ENCODE measurements at places on chromosomes 2 and 18.

GRCh38 chr2:106963156-106963555 lies 77.2 kb upstream of the ST6GAL2 start:
- DNase-seq = peak; percentile 18

DNA sequence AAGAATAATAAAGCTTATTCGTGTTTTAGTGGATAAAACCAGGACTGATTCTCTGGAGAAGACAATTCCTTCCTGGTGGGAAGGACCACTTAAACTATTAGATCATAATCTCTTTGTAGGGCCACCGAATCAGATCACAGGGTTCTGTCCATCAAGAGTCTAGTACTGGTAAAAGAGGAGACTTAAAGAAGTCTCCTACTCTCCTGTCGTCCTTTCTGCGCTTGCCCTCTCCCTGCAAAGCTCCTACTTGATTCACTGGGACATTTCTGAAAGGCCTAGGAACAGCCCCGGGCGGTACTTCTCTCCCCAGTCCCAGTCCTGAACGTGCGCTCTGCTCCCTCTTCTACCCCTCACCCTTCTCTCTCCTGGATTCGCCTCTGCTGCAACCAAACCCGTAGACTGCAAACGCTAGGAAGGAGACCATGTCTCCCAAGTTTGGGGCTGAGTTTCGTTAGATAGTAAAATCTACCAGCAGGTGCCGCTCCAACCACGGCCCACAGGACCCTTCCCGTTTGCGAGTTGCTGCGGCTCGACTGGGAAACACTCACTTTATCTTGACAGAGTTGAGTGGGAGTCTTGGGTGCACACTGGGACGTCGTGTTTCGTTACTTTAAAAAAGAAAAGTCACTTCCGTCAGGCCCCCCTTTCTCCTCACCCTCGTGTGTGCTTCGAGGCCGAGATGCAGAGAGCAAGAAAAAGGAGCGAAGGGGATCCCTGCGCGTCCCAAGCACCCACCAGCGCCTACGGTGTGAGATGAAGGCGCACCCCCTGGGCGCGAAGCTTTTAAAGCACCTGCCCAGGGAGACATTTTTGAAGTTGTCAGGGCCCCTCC lies 923 bp downstream of the FIGLA start:
- peak; percentile 25 for DNase-seq

DNA sequence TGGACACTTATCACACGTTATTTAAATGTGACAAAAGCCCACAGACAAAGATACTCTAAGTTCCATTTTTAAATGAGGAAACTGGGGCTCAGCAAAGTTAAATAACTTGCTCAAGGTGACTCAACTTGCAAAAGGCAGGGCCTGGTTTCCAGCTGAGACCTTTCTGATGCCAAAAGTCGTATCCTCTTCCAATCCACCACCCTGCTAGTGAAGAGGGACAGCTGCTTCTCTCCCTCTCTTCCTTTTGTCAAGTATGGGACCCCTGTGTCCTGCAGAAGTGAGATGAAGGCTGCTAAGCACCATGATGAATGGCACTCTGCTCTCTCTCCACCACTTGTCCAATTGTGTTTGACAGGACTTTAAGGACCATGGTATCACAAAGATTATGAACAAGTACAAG lies 140.9 kb downstream of the DYM start:
- DNase-seq = no peak

- DNase-seq = no peak
Observed at GRCh38 chr2:159155320-159155719, 131.2 kb downstream of the WDSUB1 start.

DNA sequence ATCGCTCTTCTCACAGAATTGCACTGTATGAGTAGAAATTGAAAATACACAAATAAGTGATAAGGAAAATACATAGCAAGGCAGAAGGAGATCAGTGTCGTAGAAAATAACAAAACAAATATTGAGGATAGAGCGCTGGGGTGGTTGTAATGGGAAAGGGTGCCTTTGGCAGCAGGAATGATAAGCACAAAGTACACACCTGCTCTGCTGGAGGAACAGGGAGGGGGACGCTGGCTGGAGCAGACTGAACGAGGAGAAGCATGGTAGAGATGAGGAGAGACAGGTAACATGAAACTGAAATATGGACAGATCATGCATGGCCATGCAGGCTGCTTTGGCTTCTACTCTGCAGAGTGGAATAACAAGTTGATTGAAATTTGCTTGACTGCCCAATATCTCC lies 181.2 kb upstream of the FSHR start:
- no peak for DNase-seq

DNA sequence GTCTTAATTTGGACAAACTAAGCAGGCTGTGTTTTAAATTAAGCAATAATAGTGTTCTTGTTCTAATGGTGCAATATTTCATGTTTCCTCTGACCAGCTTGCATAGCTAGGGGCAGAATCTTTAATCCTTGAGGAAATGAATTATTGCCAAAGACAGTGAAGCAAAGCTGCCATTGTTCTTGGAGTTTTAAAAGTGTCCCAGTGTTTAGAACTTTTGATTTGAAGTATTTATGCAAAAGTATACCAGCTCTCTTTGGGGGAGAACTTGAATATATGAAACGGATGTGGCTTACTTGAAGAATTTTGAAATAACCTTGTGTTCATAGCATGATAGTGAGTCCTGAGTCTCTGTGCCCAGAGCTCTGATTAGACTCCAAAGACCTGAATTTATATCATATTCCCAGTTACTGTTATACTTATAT lies 33.4 kb downstream of the ITGA6 start:
- DNase-seq = no peak

GRCh38 chr2:164920430-164920829 lies 34.9 kb downstream of the SLC38A11 start:
- DNase-seq = peak; percentile 96

- no peak for DNase-seq
Observed at GRCh38 chr2:59395119-59395518, 1154.0 kb upstream of the FANCL start.

DNA sequence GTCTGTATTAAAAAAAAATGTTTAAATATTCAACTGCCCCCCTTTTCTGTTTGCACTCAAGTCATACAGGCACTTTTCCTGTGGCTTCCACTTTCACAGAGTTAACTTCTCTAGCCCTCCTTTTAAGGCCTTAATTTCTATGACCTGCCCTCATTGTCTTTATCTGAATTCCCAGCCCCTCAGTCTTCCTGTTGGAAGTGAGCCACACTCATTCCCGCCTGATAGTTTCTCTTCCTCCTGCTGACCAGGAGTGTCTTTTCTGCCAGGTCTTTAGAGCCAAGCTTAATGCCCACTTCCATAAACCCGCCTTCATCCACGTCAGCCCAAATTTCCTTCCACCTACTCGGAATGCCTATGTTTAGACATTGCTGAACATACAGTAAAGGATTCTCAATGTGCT lies 10.5 kb downstream of the COPS8 start:
- DNase-seq = no peak

DNA sequence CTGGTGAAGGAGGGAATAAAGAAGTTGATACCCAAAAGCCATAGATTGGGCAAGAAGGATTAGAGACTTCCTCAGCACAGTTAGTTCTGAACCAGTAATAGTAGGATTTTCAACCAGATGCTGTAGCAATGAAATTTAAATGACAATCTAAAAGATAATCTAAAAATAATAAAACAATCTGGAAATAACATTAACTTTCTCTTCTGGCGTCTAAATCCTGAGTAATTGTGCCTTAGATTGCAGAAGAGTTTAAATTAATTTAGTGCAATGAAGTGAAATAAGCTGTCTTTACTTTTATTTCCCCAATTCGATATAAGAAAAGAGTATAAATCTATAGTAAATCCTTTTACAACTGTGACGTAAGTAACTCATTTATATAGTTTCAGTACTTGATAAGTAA lies 186.8 kb upstream of the DOK6 start:
- DNase-seq = no peak

DNA sequence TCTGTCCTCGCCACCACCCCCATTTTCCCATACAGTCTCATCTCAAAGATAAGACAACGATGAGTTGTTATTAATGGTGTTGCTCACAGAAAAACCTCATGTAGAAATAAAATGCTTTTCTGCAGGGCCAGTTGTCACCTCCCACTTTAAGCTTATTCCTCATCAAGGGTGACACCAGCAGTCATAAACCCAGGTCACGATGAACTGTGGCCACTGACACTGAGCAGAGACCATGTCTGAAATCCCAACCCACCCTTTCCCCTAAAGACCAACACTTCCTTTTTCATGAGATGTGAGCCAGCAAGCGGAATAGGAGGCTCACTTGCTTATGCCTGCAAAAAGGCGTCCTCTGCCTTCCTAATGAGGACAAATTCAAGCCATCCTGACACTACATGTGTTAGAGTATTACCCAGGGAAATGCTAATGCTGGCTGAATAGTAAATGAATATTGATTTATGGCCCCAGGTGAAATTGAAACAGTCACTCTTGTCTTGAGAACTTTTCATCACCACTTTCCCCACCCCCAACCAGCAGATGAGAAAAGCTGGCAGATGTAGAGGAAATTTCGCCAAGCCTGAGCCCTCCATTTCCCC lies 228.4 kb downstream of the MGAT5 start:
- no peak for DNase-seq

GRCh38 chr2:108627911-108628567 lies 91.2 kb upstream of the RANBP2 start:
- DNase-seq = no peak

GRCh38 chr18:8783994-8784530 lies 78.7 kb downstream of the MTCL1 start:
- DNase-seq = no peak

DNA sequence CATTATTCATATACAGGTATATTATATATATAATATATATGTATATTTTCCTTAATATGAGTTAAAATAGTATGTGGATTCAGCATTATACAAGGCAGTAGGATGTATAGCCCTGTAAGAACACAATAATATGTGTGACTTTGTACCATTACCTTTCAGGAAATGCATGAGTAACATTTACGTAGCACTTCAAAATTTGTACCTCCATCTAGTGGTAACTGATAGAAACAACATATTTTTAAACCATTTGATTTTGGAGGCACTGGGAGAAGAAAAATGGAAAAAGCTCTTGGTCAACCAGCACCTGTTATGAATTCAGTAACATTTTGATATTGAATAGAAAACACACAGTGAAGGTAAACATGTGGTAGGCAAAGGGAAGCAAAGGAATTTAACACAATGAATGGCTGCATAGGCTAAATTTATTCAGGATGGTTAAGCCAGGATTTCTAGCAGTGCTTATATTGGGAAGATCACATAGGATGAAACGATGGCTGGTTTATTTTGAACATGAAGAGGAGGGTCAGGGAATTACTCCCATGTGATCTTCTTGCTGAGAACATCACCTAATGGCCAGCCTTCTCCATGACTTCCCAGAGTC lies 565.5 kb downstream of the CCDC85A start:
- peak; percentile 47 for DNase-seq

DNA sequence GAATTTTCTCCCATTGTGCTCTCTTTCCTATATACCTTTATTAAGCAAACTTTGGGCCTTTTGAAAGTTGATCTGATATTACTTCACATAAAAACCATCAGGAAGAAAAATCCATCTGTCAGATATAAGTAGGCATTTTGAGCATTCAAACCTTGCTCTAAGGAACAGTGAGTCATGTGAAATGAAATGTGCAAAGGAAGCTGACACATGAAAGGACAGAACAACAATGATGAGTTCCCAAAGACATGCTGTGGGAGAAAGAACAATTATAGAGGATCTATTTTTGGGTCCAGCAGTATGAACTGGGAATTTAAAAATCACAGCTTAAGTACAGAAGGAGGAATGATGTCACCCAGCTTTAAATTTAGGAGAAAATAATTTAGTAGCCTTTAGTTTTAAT lies 18.1 kb downstream of the CALCRL start:
- peak; percentile 47 for DNase-seq

GRCh38 chr2:178279142-178279541 lies 84.8 kb downstream of the OSBPL6 start:
- DNase-seq = peak; percentile 90

- no peak for DNase-seq
Observed at GRCh38 chr2:86308984-86309695, 28.3 kb downstream of the REEP1 start.

DNA sequence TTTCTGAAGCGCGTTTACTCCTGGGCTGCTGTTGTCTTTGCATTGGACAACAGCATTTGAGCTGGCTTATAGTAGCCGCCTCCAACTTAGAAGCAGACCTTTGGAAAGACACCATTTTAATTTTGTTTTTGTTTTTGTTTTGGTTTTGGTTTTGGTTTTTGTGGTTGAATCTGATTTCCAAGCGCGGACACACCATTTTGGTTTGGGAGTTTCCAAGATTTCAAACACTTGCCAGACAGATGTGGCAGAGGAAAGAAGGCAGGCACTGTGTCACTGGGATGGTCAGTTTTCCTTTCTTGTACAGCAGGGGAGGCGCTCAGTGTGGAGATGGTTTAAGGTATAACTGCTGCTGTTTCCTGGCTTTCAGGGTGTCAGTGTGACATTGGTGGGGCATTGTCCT lies 126.8 kb downstream of the LAMA3 start:
- no peak for DNase-seq

GRCh38 chr2:11027195-11027594 lies 115.5 kb downstream of the KCNF1 start:
- no peak for DNase-seq

DNA sequence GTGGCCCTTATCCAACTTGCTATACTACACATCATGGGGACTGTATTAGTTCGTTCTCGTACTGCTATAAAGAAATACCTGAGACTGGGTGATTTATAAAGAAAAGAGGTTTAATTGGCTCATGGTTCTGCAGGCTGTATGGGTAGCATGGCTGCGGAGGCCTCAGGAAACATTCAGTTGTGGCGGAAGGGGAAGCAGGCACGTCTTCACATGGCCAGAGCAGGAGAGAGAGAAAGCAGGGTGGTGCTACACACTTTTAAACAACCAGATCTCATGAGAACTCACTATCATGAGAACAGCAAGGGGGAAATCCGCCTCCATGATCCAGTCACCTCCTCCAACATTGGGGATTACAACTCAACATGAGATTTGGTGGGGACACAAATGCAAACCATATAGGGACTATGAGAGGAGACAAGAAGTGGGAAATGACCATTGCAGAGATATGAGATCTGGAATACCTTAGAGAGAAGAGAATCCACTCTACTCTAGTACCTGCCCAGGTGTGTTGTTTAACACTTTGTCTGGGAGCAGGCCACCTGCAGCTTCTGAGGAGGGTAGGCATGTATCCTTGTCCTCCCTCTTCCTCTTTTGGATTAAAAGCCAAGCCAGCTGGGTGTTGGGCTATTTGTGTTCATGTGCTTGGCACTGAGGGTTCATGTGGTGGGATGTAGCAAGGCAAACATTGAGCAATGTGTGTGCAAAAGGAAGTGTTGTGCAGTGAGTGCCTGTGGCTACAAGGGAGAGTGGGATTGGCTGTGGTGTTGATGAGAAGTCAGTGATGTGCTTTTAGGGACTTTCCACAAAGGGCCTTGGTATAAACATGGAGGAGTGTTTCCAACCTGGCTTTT lies 22.8 kb downstream of the TTLL4 start:
- DNase-seq = peak; percentile 87

- DNase-seq = peak; percentile 94
Observed at GRCh38 chr18:8858888-8859511, 153.6 kb downstream of the MTCL1 start.

- no peak for DNase-seq
Observed at GRCh38 chr2:3110994-3111666, 266.5 kb downstream of the EIPR1 start.

GRCh38 chr2:96324721-96325040 lies 436 bp upstream of the ITPRIPL1 start:
- no peak for DNase-seq
